ENCODE measurements at places on chromosomes 6 and 20.

- DNase-seq: no peak
Observed at GRCh38 chr20:58313396-58313795, 3.9 kb downstream of the RAB22A start.

- no peak for DNase-seq
Observed at GRCh38 chr6:168163096-168163731, 84.2 kb upstream of the FRMD1 start.

- no peak for DNase-seq
Observed at GRCh38 chr6:44739181-44739580, 351.7 kb downstream of the CDC5L start.

DNA sequence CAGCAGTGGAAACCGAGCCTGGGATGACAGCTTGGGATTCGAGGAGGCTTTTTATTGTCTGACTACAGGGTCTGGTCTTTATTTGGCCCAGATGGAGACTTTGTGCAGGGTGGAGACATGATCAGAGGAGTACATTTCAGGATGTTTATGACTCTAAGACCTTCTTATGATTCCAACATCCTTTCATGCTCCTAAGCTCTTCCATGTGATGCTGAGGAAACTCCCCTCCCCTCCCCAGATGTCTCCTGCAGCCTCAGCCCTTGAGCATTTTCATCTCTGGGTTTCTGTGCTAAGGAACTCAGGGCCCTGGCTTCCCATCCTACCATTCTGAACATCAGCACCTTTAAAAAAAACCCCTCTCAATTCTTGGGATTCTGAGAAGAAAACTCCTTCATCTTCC lies 186.6 kb downstream of the SOX4 start:
- no peak for DNase-seq

GRCh38 chr6:47690791-47691190 lies 7.6 kb upstream of the ADGRF4 start:
- no peak for DNase-seq
